CD4-positive, alpha-beta T cell (primary cell): ENCODE measurements at places on chromosomes 12 and 14.
A peak's percentile ranks its signal among the peaks of the same experiment; 100 is the strongest.

DNA sequence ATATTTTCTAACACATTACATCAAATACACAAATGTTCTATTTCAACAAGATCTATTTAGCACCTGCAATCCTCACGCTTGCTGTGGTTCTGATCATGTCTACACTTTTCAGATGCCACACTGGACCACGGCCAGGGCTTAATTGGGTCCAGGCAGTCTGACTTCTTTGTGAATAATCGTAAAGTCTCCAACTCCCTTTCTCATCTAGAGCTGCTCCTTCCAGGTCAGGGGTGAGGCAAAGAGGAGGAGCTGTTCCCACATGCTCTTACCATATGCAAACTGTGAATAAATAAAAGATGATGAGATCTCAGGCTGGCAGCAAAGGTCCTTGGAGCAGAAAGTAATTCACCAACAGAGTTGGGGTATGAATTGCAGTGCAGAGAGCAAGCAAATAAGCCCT, 316.6 kb downstream of the GLT1D1 start:
- no peak overlapping the region for H3K27ac ChIP-seq
- H3K4me1 ChIP-seq = no peaks in the 10 kb centered on the region
- H3K4me3 ChIP-seq = no peak overlapping the region
- H3K27me3 ChIP-seq = no peaks in the 10 kb centered on the region
- no peaks in the 10 kb centered on the region for H3K36me3 ChIP-seq

DNA sequence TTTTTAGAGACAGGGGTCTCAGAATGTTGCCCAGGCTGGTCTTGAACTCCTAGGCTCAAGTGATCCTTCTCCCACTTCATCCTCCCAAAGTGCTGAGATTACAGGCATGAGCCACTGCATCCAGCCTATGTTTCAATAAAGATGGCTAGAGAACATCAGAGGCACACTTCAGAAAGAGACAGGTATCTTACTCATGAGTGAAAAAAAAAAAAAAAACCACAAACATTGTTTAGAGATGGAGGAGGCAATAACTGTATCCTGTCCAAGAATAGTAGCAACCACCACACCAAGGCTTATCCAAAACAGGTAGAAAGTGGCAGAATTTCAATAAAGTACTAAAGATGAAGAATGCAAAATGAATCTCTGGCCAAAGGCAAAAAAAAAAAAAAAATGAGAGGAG, 30.3 kb downstream of the EEA1 start:
- DNase-seq = no peak
- H3K27ac ChIP-seq = no peak overlapping the region
- peaks cover 3% of the 10 kb centered on the region for H3K36me3 ChIP-seq
- no peak overlapping the region for H3K4me3 ChIP-seq
- H3K4me1 ChIP-seq = peaks cover 7% of the 10 kb centered on the region

- DNase-seq = no peak
- H3K36me3 ChIP-seq = peaks cover 16% of the 10 kb centered on the region
- no peak overlapping the region for H3K27ac ChIP-seq
- H3K4me1 ChIP-seq = peaks cover 41% of the 10 kb centered on the region
- no peak overlapping the region for H3K4me3 ChIP-seq
- H3K27me3 ChIP-seq = no peaks in the 10 kb centered on the region
Observed at GRCh38 chr14:22915886-22916521, 2.9 kb downstream of the RBM23 start.

GRCh38 chr12:98399532-98399931, 115.9 kb upstream of the TMPO start:
- H3K27me3 ChIP-seq = no peaks in the 10 kb centered on the region
- peaks cover 23% of the 10 kb centered on the region for H3K4me1 ChIP-seq
- no peaks in the 10 kb centered on the region for H3K36me3 ChIP-seq
- H3K4me3 ChIP-seq = no peak overlapping the region
- peak; percentile 36 for DNase-seq
- H3K27ac ChIP-seq = no peak overlapping the region

DNA sequence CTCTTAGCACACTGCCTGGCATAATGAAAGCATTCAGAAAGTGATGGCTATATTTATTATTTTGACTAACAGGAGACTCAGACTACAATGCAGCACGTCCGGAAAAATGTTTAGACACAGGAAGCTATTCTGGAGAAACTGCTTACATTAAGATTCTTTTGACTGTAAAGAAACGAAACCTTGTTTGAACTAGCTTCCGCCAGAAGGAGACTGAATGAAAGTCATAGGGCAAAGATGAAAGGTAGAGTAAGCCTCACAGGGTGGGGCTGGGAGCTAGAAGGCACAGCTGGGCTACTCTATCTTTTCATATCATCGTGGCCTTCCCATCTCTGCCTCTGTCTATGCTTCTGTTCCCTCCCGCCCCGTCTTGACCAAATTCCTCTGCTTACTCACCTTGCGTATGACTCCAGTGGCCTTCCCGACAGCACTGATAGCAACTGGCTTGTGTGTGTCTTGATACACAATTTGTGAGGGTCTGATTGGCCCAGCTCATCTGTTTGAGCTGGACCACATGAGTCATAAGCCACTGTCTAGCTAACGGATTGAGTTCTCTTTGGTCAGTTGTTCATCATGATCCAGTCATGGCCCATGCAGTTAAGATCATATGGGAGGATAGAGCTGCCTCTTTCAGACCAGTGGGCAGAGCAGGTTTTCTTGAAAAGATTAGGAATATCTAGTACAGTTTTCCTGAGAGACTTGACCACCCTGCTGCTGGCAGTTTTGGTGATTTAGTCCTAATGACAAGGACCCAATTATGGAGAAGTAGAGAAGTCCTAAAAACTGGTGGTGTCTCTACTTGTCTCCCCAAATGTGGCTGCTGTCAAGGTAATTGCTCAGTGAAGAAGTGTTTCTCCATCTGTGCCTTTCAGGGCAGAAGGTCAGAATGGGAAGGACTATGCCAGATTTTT, 151.5 kb upstream of the SLC38A2 start:
- H3K27ac ChIP-seq = peak overlapping the region; percentile 37
- H3K27me3 ChIP-seq = no peaks in the 10 kb centered on the region
- peaks cover 21% of the 10 kb centered on the region for H3K4me1 ChIP-seq
- no peaks in the 10 kb centered on the region for H3K36me3 ChIP-seq
- DNase-seq = peak; percentile 61
